ENCODE measurements at places on chromosomes 6 and 20.

DNA sequence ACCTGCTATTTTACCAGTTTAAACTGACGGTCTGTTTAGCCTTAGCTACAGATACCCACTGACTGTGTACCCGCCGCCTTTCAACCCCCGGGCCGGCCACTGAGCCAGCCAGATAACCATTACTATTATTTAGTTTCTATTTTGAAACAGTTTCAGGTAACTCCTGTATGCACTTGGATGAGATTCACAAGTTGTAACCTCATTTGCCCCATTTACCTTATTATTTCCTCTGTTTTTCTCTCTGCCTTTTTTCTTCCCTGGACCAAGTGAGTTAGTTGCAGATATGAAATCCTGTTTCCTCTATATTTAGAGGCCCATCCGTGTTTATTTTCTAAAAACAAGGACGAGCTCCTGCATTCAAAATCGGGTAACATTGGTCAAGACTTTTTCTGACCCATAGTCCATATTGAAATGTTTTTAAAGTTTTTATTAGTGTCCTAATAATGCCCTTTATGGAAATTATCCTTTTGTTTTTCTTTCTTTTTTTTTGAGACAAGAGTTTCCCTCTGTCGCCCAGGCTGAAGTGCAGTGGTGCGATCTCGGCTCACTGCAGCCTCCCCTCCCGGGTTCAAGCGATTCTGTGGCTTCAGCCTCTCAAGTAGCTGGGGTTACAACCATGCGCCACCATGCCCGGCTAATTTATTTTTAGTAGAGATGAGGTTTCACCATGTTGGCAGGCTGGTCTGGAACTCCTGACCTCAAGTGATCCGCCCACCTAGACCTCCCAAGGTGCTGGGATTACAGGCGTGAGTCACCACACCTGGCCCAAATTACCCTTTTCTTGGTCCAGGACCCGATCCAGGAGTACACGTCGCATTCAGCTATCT lies 767 bp downstream of the AP5S1 start:
- DNase-seq, result no peak

- no peak for DNase-seq
These were observed 373.4 kb downstream of the THBS2 start for GRCh38 chr6:168880271-168880670.

DNA sequence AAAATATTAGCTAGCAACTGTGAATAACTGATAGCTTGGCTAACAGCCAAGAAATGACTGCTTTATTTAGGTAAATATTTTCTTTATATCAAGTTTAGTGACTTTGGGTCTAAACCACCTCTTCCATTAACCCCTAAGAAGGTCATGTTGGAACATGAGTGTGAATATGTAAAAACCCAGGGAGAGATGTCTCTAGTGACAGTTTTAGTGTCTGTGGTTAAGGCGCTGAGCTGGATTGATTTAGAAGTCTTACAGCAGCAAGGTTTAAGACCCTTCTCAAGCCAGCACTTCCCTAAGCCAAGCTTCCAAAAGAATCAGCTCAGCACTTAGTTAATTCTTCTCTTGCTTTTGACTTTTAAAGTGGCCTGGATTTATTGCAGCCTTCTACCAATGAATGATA lies 11.4 kb upstream of the SIRT5 start:
- DNase-seq, result no peak

- no peak for DNase-seq
These were observed 130.7 kb downstream of the UTRN start for GRCh38 chr6:144415835-144416237.

GRCh38 chr6:155263373-155264063 lies at the start of gene CLDN20:
CLDN20 (plus strand) TSS chr6:155264013; CDS start chr6:155275720, 11,707 bp downstream.
- no peak for DNase-seq

DNA sequence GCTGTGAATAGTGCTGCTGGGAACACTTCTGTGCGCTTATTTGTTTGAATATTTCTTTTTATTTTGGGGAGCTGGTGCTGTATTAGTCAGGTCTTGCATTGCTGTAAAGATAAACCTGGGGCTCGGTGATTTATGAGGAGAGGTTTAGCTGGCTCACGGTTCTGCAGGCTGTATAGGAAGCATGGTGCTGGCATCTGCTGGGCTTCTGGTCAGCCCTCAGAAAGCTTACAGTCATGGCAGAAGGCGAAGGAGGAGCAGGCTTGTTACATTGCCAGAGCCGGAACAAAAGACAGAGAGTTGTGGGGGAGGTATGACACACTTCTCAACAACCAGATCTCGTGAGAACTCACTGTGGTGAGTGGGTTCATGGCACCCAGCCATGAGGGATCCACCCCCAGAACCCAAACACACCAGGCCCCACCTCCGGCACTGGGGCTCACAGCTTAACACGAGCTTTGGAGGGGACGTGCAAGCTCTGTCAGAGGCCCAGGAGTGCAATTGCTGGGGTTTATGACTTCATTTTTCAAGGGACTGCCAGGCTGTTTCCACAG lies 68.8 kb upstream of the GATA5 start:
- DNase-seq, result no peak

- DNase-seq, result no peak
These were observed 39.7 kb downstream of the KCNK17 start for GRCh38 chr6:39274471-39274870.

GRCh38 chr6:139871803-139872510 lies 497.5 kb upstream of the CITED2 start:
- no peak for DNase-seq

DNA sequence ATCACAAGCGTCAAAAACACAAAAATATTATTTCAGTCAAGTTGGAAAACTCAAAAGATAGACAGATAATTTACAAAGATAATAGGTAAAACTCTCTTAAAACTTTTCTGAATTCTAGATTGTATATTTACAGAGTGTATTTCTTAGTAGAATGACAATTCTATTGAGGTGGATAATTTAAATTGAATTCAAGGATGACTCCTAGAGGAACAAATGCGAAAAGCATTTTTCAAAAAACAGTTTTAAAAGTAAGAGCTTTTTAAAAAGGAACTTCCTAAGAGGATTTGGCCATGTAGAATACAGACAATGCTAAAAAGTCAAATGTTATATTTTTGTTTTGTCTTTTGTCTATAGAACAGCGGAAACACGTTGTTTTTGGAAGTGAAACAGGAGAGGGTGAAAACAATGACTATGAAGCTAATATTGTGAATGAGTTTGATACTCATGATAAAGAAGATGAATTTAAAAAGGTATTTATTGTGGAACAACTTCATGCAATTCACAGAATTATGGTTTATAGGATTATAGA lies 90.1 kb downstream of the DNAH8 start:
- no peak for DNase-seq

DNA sequence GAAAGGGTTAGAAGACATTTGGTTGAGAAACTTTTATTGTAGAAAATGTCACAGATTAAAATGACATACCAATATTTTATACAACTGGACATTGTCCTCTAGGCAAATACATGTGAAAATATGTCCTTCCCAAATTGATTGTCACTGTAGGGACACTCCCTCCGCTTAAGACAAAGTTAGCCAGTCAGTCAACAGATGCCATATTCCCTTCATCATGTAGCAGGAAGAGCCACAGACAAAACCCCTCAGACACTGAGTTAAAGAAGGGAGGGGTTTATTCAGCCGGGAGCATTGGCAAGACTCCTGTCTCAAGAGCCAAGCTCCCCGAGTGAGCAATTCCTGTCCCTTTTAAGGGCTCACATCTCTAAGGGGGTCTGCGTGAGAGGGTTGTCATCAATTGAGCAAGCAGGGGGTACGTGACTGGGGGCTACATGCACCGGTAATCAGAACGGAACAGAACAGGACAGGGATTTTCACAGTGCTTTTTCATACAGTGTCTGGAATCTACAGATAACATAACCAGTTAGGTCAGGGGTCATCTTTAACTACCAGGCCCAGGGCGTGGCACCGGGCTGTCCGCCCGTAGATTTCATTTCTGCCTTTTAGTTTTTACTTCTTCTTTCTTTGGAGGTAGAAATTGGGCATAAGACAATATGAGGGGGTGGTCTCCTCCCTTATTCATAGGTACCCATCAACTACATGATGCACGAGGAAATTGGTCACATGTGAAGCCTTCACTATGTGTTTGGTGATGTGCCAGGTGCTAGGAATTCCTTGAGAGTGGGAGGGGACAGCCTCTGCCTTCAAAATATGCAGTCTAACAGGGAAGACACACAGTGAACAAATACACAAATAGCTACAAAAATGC lies 155.7 kb upstream of the CDYL start:
- DNase-seq, result no peak

- DNase-seq, result no peak
These were observed 93.6 kb downstream of the RPP40 start for GRCh38 chr6:4910037-4910760.

DNA sequence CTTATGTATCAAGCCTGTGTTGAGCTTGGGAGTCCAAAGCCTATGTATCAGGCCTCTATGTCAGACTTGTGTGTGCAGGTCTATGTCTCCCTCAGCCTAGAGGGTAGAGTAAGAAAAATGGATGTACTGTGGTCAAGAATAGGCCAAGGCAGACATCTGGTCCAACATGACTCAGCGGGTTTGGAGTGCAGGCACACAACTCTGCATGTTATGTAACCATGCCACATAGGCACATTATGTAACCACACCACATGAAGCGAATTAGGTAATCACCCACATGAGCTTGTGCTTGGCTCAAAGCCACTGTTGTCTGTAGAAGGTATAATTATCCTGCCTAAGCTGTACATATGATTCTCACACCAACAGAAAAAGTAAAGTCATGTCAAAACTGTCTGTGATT lies 1190.5 kb upstream of the EYS start:
- DNase-seq, result no peak

DNA sequence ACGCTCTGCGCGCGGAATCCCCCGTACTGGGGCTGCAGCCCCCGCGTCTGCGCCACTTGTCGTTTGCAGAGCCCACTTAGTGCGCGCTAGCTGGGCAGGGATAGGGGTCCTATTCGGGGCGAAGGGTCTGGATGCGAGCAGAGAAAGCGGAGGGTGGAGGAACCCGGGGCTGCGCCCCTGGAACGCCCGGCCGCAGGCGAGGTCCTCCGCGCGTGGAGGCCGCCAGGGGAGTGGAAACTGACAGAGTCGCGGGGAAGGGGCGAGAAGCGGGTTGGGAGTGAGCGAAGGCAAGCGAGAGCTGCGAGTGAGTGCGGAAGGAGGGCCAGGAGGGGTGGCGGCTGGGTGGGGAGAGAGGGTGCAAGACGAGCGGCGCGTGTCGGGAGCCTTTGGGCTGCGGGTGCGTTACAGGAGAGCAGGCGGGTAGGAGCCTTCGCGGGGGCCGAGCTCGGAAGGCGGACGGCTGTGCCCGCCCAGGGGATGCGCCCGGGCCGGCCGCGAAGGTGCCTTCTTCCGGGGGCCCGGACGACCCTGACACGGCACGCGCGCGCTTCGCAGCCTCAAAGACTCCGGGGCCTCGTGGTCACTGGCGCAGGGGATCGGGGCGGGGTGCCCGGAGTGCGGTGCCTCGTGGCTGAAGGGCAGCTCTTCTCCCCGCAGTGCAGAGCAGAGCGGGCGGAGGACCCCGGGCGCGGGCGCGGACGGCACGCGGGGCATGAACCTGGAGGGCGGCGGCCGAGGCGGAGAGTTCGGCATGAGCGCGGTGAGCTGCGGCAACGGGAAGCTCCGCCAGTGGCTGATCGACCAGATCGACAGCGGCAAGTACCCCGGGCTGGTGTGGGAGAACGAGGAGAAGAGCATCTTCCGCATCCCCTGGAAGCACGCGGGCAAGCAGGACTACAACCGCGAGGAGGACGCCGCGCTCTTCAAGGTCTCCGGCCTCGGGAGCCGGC lies 1.2 kb downstream of the IRF4 start:
- no peak for DNase-seq

GRCh38 chr6:125114248-125114858 lies 39.2 kb upstream of the TPD52L1 start:
- DNase-seq, result no peak

DNA sequence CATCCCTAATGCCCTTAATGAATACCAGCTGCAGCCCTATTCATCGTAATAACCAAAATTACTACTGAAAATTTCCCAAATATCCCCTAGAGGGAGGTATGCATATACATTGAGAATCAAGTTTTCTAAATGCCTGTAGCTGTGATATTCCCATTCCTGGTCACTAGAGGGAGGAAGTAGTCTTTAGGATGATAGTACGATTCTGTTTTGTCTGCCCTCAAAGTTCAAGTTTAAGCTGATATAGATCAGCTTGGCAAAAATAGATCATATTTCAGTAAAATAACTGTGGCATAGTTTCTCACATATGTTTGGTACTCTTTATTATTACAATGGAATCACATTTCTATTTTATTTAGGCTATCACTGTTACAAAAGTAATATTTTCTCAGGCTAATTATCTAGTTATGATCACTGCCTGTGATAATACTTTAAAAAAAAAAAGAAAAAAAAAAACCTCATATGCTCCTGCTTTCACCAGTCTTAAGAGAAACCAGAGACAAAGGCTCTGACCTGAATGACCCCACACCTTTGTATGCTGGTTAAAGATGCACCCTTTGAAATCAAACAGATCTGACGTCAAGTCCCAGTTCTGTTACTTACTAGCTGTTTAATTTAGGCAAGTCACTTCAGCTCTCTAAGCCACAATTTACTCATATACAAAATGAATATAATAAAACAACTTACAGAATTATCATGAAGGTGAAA lies 11.0 kb downstream of the TSPYL1 start:
- no peak for DNase-seq

DNA sequence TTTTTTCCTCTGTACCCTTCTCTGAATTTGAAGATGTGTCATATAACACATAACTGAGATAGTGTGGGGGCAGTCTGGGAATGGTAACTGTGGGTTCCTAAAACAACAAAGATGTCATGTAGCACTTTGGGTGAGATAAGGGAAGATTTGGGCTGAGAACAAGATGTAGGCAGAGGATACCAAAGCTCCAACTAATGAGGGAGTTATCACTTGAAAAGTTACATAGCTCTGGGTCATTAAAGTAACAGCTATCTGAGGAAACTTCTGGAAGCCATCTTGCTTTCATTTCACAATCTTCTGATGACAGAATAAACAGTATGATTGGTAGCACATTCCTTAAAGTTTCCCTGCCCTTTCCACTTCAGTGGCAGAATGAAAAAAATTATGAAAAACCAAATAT lies 255.4 kb downstream of the TBX18 start:
- DNase-seq, result no peak

GRCh38 chr20:2746636-2747265 lies 53.7 kb downstream of the CPXM1 start:
- DNase-seq, result no peak

- DNase-seq, result no peak
These were observed 6.6 kb upstream of the NPEPL1 start for GRCh38 chr20:58685988-58686387.

DNA sequence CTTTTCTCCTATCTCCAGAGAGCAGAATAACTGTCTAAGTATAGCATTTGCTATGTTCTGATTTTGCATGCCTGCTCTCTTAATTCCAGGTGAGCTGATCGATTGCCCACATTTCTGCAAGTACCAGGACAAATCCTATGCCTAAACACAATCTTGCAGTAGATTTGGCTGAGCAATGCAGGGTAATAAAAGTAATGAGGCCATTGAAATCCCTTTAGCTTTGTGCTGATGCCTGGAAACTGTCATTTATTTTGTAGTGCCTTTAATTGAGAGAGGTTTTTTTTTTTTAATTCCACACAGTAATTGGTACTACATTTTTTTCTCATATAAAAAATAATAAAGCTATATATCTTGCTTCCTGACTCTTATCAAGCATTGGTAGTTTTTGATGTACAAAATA lies 252.3 kb downstream of the NKAIN2 start:
- DNase-seq, result no peak

- no peak for DNase-seq
These were observed 96.0 kb downstream of the RIMS1 start for GRCh38 chr6:71982389-71982788.

Data from activated CD8-positive, alpha-beta memory T cell treated with anti-CD3 and anti-CD28 coated beads for 4 hours (primary cell).